ENCODE measurements at places on chromosomes 16 and 17.

GRCh38 chr16:86756882-86757703 is 178.7 kb downstream of the FOXL1 start:
- no peak for DNase-seq

- DNase-seq: no peak
These were observed 134.7 kb downstream of the SNX29 start for GRCh38 chr16:12111223-12111622.

DNA sequence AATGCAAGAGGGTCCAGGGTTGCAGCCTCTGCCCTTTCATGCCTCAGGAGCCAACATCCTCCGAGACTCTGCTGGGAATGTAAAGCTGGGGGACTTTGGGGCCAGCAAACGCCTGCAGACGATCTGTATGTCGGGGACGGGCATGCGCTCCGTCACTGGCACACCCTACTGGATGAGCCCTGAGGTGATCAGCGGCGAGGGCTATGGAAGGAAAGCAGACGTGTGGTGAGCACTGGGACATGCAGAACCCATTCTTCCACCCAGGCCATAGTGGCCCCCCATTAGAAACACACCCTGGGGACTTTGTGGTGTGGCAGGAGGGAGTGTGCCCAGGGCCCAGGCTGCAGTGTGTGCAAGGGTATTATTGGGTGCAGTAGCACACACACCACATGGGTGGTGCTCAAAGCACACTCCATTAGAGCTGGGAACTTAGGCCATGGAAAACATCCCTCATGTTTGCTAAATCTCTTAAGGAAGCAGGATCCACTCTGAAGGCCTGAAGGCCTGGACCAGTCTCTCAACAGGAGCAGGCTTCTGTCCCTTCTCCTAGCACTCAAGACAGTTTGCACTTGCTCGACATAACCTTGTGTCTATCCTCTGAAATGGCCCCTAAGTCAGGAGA is 7.6 kb downstream of the LIMD2 start:
- no peak for DNase-seq

DNA sequence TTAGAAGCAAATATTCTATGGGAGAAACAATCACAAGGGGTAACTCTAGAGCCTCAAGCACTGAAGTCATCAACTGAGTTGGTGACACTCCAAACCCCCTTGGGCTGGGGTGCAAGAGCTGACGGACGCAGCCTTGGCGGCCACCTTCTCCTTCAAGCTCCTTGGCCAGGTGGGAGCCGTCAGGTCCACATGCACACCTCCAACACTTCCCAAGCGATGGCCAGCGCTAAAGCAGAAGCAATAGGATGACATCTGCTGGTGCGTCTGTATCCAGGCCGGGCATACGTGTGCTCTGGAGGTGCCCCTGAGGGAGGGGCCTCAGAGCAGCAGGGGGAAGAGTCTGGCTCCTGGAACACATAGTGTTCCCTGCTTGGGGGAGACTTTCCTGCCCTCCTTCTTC is 12.2 kb upstream of the FOXJ1 start:
- no peak for DNase-seq

GRCh38 chr17:59154721-59155438 is at the start of gene SKA2:
TSS of gene SKA2 (minus strand) at chr17:59155186. CDS start at chr17:59155163, 23 bp downstream.
- DNase-seq: peak; percentile 99

DNA sequence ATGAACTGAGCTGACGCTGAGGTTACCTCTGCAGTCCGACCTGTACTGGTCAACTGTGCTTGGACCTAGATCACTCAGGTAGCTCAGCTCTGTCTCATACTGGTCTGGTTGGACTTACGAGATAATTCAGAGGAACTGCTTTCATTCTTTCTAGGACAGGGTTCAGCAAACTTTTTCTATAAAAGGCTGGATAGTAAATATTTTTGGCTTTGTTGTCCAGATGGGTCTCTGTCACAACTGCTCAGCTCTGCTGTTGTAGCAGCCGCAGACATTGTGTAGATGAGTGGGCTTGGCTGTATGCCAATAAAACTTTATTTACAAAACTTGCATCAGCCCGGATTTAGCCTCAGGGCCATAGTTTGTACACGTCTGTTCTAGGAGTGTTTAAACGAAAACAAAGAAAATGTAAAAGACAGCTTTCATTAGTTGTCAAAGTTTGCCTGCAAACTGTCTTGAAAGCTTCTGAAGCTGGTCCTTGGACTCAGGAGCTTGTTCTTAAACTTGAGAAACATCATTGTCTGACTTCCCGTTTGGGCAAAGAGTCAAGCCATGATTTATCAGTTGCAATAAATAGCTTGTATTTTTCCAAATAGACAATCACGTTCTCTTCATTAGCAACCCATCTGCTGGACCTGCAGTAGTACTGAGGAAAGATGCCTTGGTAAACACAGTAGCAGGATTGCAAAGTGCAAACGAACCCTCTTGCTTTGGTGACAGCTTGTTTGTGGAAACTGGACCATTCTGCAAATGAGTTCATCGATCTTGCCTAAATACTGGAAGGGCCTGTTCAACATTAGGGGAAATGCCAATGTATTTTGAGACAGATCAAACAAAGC is 253.4 kb downstream of the SNX29 start:
- DNase-seq: no peak

DNA sequence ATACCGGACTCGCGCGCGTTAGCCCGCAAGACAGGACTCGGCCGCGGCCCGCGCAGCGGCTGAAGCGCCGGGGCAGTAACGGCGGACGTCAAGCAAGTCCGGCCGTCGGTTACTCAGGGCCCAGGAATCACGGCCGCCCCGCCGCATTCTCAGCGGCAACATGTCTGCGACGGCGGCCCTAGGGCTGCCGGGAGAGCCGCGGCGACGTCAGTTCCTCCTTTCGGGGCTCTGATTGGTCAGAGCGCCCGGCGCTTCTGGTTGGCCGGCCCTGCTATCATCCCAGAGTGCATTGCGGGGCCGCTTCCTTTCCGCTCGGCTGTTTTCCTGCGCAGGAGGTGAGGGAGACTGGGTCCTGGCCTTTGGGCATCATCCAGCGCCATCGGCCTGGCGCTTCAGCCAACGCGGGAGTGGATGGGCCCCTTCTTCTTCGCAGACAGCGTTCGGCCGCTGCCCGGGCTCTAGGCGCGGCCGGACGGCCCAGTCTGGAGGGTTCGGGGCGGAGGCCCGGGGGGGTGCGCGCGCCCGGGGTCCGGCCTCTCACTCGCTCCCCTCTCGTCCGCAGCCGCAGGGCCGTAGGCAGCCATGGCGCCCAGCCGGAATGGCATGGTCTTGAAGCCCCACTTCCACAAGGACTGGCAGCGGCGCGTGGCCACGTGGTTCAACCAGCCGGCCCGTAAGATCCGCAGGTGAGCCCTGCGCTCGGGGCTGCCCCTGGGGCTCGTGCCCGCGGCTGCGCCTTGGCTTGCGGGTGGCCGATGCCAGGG is at the start of gene RPL13:
Gene RPL13 (plus strand): TSS at position 305 of the 764 bp plus-strand sequence. CDS start 278 bp downstream, at position 583.
- DNase-seq: peak; percentile 96

DNA sequence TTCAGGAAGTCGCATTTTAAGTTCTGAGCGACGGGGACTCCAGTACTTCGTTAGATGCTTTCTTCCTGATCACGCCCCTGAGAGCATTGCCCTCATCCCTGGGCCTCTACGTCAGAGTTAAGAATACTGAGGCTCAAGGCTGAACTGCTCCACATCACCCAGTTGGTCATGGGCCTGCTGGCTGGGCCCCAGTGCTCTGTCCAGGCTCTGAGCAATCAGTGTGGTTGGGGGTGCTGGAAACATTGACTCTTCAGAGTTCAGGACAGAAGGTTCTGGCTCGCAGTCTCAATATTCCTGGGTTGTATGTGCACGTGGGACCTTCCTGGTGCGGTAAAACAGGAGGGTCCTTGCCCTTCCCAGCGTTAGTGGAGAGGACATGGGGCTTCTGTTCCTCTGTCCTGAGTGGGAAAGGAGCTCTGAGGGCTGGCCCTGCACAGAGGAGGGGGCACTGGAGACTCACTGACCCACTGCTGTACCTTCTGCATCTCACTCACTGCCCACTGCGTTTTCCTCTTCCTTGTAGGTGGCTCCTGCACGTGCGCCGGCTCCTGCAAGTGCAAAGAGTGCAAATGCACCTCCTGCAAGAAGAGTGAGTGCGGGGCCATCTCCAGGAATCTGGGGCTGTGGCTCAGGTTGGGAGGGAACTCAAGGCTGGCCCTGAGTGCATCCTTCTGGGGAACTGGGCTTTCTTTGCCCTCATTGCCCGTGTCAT is 518 bp downstream of the MT1E start:
- peak; percentile 60 for DNase-seq

DNA sequence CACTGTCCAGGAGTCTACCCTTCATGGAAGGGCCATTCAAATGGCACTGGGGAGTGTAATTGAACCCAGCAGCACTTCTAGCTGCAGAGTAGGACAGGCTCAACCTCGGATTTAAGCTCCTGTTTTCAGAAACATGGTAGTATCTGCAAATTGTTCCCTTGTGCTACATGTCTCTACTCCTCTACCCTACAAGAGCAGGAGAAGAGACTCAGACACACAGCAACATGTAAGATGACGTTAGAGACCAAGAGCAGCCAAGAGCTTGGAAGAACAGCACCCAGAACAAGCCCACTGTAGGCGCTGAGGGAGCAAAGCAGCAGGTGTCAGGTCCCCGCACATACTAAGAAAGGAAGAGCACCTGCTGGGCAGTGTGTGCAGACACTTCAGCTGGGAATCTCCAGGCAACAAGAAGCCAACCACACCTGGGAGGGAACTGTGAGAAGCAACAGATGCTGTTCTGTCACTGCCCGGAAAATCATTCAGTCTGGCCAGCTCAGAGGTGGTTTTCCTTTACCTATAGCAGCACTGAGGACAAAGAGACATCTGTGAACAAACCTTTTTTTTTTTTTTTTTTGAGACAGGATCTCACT is 35.6 kb upstream of the MNT start:
- peak; percentile 24 for DNase-seq

GRCh38 chr17:63035271-63035670 is 69.2 kb downstream of the TANC2 start:
- DNase-seq: no peak

GRCh38 chr16:81586417-81586816 is 141.8 kb downstream of the CMIP start:
- DNase-seq: no peak

GRCh38 chr16:75222271-75222783 is 3.5 kb downstream of the CTRB1 start:
- peak; percentile 76 for DNase-seq

GRCh38 chr17:56083475-56083874 is 69.8 kb upstream of the ANKFN1 start:
- DNase-seq: no peak

GRCh38 chr16:88853325-88853941 is 3.3 kb downstream of the GALNS start:
- DNase-seq: no peak

- DNase-seq: no peak
These were observed 733 bp downstream of the CHRNB1 start for GRCh38 chr17:7445619-7445968.

GRCh38 chr17:49854126-49854525 is 6.3 kb upstream of the TAC4 start:
- no peak for DNase-seq

- DNase-seq: no peak
These were observed 7.2 kb downstream of the PLEKHH3 start for GRCh38 chr17:42669705-42669976.

GRCh38 chr16:48373258-48374029 is 11.8 kb downstream of the SIAH1 start:
- no peak for DNase-seq

DNA sequence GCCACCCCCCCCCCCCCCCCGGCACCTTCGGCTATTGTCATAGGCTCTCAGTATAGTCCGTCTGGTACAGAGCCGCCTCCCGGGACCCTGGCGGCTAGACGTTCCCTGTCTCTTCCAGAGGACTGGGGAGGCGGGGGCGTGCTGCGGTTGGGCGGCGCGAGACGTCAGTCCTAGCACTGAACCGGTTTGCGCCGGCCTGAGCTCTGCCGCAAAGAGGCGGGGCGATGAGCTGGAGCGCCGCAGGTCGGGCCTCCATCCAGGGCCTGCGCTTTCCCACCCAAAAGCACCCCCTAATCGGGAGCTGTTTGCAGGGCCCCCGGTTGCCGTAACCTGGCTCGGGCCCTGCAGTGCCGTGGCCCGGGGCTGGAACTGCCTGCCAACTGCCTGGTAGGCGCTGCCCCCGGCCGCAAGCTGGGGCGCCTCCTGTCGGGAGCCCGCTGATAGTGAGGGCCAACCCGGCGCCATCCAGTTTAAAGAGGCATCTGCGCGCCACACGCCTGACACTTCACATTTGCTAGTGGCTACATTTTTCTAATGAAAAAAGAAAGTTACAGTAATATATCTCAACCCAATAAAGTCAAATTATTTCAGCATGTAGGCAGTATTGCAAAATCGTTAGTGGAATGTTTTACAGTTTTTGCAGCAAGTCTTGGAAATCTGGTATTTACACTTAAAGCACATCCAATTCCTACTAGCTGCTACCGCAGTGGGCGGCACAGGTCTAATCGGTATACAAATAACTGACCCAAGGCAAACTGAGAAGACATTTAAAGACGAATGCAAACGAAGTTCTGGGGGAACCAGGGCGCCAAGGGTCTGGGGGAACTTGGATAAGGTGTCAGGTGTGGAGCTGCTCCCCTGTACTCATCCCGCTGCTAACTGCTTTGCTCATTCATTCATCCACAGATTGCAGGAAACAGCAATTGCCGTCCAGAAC is 753 bp upstream of the USP22 start:
- DNase-seq: peak; percentile 100

GRCh38 chr16:11138022-11138768 is 117.8 kb downstream of the SOCS1 start:
- no peak for DNase-seq

DNA sequence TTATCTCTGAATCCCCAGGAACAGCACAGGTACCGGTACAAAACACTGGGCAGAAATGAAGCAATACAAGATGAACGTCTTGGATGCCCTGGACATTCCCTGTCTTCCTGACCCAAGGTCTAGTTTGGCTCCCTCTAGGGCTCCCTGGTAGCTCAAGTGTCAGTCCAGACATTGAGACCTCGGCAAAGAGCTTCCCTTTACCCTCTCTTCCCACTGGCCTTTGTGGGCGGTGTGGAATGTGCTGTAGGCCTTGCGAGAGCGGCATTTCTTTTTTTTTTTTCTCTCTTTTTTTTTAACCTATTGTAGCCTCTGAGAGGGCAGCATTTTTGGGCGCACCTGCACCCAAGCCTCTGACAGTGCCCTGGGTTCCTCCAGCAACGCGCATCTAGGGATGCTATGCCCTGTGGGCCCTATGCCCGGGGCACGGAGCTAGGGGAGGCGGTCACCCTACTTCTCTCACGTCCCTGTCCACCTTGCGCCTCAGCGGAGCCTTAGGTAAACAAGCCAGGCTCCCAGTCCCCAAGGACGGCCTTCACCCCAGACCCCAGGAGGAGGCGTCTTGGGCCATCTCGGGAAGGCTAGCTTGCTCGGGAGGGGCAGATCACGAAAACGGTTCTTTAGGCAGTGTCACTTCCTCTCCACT is 1.2 kb upstream of the NFATC3 start:
- peak; percentile 53 for DNase-seq

GRCh38 chr16:82655072-82655714 is 28.4 kb downstream of the CDH13 start:
- DNase-seq: no peak

- peak; percentile 55 for DNase-seq
These were observed 25.2 kb upstream of the TNS4 start for GRCh38 chr17:40526668-40527067.

DNA sequence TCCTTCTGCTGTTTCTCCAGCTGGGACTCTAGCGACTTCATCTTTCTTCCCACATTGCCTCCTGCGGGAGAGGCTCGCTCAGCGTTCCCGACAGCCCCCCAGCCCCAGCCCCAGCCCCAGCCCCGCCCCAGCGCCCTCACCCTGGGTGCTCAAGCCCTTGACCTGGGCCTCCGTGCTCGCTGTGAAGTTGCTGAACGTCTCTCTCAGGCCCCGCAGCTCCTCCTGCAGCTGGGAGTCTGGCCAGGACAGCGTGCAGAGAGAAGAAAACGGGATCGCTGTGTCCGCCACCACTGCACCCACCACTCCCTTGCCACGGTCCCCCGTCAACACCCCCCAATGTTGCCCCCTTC is 2.4 kb downstream of the ASGR1 start:
- DNase-seq: peak; percentile 65
